ENCODE measurements at places on chromosomes 11 and 22.

DNA sequence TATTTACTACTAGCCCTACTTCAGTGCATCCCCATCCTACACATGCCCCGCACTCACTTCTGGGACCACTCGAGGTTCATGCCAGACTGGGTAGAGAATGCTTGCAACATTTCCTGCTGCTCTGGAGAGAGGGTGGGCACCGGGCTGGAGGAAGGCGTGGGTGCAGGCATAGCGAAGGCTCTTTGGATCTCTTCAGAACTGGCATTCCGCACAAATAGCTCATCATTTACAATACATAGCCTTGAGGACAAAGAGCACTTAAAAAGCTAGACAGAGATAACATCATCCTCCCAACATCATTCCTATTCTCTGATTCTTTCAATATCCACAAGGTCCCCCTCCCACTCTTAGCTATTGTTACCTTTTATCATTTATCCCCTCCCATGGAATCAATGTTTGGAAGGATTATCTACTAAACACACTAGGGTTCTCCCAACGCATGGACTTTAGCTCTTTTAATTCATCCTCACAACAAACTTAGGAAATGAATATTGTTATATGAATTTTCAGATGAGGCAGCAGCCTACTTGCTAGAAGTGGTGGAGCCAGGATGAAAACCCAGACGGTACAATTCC lies 2.5 kb upstream of the TMEM223 start:
- DNase-seq: no peak

- peak; percentile 46 for DNase-seq
Measured at GRCh38 chr22:41857155-41857859, 24.4 kb downstream of the SREBF2 start.

DNA sequence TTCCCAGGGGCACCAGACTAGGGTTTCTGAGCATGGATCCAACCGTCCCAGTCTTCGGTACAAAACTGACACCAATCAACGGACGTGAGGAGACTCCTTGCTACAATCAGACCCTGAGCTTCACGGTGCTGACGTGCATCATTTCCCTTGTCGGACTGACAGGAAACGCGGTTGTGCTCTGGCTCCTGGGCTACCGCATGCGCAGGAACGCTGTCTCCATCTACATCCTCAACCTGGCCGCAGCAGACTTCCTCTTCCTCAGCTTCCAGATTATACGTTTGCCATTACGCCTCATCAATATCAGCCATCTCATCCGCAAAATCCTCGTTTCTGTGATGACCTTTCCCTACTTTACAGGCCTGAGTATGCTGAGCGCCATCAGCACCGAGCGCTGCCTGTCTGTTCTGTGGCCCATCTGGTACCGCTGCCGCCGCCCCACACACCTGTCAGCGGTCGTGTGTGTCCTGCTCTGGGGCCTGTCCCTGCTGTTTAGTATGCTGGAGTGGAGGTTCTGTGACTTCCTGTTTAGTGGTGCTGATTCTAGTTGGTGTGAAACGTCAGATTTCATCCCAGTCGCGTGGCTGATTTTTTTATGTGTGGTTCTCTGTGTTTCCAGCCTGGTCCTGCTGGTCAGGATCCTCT lies 709 bp downstream of the MRGPRX4 start:
- no peak for DNase-seq

DNA sequence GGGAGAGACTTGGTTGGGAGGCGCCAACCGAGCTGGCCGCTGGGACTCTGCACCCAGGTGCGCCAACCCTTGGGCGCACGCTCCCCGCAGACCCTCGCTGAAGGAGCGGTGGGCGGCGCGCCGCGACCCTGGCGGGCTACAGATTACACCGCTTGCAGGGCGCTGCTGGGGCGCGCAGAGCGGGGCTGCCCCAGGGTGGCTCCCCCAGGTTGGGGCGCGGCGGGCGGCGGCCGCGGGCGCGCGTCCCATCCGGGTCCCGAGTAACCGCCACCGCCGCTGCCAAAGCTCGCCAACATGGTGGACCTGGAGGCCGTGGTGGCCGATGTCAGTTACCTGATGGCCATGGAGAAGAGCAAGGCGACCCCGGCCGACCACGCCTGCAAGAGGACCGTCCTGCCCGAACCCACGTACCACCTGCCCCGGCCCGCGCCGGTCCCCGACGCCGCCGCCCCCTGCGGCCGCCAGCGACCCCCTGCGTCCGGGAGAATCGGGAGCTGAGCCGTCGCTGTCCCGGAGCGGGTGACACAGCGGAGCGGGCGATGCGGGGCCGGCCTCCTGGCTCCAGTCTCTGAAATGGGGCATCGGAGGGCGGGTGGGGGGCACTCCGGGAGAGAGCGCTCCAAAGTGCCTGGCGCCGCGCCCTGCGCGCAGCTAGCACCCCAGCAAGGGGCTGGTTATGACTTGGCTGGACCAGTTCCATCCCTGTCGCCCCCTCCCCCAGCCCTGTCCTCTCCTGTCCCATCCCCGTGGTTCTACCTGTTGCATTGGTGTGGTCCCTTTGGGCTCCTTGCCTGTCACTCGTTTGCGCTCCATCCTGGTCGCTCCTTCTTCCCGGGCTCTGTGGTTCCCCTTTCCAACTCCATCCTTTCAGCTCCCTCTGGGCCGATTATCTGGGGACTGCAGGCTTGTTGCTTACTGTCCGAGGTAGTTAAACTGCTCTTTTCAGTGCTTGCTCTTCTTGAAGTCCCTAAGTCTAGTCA lies 143.3 kb upstream of the GRK3 start:
- DNase-seq: peak; percentile 64

DNA sequence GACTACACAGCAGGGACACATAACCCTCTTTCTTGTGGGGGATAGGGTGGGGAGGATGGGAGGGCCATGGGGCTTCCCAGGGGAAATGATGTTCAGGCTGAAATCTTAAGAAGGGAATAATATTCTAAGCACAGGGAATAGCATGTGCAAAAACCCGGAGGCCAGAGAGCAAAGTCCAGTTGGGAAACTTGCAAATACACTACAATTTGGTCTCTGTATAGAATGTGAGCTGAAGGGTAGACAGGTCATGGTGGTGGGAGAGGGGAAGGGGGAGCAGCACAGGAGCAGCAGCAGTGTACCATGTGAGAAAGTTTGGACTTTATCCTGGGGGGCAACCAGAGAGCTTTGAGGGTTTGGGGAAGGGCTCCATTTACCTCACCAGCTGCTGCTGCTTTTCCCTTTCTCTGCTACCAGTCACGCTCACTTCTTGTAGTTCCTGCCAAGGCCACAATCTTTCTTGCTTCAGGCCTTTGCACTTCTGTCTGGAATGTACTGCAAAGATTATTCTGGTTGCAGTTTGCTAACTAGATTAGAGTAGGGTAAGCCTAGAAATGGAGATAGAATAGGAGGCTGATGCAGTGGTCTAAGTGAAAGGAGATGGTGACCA lies 43.0 kb downstream of the KREMEN1 start:
- DNase-seq: no peak

DNA sequence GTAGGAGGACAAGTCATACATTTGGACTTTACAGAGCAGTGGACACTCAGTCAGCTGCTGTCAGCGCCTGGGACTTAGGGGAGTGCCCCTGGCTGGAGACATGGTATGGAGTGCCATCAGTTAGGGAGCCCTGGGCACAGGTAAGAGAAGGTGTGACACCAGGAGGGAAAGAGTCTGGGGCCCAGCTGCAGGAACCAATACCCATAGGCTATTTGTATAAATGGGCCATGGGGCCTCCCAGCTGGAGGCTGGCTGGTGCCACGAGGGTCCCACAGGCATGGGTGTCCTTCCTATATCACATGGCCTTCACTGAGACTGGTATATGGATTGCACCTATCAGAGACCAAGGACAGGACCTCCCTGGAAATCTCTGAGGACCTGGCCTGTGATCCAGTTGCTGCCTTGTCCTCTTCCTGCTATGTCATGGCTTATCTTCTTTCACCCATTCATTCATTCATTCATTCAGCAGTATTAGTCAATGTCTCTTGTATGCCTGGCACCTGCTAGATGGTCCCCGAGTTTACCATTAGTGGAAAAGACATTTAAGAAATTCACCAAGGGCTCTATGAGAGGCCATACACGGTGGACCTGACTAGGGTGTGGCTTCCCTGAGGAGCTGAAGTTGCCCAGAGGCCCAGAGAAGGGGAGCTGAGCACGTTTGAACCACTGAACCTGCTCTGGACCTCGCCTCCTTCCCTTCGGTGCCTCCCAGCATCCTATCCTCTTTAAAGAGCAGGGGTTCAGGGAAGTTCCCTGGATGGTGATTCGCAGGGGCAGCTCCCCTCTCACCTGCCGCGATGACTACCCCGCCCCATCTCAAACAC lies 850 bp upstream of the MIF start:
- DNase-seq: no peak

DNA sequence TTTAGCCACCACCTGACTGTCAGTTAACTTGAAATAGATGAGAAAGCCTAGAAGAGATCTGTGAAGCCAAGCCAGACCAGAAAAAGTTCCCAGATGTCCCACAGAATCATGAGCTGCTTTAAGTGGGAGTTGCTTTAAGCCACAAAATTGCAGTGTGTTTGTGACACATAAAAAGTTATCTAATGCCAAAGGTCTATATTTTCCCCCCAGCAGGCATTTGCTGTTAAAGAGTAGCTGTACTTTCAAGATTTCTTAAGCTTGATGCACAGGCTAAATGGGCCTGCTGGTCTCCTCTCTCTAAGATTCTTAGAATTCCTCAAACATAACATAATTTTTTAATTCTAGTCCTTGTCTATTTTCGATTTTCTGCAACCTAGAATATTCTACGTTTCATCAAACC lies 825.7 kb downstream of the FAM181B start:
- no peak for DNase-seq

DNA sequence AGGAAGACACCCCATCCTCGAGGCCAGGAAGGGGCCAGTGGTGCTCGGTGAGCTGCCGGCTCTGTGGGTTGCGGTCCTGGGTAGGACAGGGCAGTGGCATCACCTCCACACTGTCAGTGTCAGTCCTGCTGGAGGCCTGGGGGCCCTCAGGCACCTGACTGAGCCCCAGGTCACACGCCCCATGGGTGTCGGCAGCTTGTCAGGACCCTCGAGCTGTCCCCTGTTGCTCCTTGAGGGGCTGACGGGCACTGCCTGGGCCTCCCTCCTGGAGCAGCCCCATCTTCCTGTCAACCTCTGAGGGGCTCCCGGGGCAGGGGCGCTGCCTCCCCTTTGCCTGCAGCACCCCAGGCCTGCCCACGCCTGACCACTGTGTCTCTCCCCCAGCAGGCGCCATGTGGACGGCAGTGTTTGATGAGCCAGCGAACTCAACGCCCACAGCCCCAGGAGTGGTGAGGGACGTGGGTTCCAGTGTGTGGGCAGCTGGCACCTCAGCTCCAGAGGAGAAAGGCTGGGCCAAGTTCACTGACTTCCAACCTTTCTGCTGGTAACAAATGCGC lies 35.4 kb downstream of the SBF1 start:
- DNase-seq: peak; percentile 24

DNA sequence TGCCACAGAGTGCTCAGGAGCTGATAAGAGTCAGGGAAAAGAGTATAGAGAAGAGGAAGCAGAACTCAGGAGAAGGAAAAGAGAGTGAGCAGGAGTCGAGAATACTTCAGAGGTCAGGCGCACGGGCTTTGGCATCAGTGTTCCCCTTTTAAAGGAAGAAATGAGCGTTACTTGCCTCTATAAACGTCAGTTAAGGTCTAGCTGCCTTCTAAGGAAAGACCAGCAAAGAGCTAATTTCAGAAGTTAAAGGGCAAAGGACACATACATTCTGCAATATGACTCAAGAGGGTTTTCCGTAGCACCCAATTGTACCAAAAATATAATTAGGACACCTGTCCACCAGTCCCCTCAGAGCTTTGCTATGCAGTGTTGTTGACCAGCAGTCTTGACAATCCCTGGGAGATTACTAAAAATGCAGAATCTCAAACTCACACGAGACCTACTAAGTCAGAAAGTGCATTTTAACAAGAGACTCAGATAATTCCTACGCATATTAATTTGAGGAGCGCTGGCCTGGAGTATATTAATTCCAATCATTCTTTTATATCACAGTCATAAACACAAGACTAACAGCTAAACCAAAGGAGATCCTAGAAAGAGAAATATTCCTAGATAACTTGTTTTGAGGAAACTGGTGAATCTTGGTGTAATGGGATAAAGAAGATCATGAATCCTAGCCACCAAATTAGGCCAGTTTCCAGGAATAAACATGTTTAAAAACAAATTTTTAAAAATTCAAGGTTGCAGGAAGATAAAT lies 249.0 kb downstream of the CADM1 start:
- DNase-seq: no peak

GRCh38 chr22:41885116-41885515 lies 29.8 kb downstream of the SHISA8 start:
- no peak for DNase-seq

DNA sequence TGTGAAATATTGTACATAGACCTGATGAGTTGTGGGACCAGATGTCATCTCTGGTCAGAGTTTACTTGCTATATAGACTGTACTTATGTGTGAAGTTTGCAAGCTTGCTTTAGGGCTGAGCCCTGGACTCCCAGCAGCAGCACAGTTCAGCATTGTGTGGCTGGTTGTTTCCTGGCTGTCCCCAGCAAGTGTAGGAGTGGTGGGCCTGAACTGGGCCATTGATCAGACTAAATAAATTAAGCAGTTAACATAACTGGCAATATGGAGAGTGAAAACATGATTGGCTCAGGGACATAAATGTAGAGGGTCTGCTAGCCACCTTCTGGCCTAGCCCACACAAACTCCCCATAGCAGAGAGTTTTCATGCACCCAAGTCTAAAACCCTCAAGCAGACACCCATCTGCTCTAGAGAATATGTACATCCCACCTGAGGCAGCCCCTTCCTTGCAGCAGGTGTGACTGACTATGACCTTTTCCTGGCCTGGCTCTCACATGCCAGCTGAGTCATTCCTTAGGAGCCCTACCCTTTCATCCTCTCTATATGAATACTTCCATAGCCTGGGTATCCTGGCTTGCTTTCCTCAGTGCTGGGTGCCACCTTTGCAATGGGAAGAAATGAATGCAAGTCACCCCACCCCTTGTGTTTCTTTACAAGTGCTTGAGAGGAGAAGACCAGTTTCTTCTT lies 12.3 kb downstream of the PIK3IP1 start:
- no peak for DNase-seq

DNA sequence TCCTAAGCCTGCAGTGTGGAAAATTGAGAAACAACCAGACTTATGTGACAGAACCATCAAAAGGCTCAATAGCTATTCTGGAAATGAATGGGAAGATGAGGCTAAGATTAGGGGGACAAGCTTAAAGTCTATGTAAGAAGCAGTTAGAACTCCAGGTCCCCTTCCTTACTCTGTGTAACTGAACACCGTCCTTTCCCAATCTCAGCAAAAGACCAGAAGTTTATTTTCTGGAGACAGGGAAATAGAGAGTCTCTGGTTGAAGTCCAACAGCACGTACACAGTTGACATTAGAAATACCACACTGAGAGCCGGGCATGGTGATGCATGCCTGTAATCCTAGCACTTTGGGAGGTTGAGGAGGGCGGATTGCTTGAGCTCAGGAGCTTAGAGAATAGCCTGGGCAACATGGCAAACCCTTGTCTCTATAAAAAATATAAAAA lies 93.9 kb downstream of the CD44 start:
- DNase-seq: no peak

All from SK-N-SH (cell line).